ENCODE measurements at places on chromosomes 12 and 14.
A peak's percentile ranks its signal among the peaks of the same experiment; 100 is the strongest.

- DNase-seq: no peak
Observed at GRCh38 chr12:104707194-104707593, 250.4 kb downstream of the CHST11 start.

DNA sequence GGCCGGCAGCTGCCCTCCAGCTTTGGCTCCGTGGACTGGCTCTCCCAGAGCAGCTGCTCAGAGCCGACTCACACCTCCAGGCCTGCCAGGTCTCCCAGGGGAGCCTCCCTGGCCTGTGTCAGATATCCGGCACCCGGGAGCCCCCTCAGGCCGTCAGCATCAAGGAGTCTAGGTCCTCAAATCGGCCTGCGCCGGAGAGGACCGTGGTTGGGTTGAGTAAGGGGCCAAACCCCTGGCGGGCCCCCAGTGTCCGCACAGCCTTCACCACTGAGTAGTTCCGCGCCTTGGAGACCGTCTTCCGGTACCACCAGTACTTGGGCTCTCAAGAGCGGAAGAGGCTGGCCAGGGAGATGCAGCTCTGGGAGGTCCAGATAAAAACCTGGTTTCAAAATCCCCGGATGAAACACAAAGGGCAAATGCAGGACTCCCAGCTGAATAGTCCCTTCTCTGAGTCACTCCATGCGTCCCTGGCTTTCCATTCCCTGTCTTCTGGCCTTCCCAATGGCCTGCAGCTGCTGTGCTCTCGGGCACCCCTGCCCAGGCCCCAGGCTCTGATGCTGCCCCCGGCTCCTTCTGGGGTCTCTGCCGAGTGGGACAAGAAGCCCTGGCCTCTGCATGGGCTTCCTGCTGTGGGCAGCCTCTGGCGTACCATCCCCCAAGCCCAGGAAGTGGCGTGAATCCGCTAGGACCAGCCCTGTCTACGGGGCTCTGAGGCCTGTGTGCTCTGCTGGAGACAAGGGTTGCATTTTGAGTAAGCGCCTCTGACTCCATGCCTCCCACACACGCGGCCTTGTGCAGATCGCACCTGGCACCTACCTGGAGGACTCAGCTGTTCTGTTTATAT, 245.1 kb upstream of the ATXN7L3B start:
- DNase-seq: no peak

DNA sequence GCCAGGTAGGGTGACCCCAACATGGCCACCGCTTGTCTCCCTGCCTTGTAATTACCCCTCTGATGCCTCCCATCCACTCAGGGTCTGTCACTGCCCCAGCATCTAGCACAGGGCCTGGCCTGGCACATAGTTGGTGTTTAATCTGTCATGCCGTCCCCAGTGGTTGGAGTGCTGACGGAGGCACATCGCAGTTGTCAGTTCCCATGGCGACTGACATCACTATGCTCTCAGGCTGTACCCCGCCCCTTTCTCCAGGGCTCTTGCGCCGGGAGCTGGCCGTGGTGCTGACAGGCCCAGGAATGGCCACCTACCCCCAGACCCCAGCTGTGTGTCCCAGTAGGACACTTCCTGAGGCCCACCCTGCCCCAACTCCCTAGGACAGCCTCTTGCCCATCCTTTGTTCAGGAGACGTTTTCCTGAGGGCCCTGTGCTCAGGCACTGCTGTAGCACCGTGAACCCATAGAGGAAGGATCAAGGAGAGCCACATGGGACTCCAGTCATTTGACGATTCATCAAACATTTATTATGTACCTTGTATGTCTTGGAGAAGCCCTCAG, 23.0 kb downstream of the FAM222A start:
- DNase-seq: no peak

DNA sequence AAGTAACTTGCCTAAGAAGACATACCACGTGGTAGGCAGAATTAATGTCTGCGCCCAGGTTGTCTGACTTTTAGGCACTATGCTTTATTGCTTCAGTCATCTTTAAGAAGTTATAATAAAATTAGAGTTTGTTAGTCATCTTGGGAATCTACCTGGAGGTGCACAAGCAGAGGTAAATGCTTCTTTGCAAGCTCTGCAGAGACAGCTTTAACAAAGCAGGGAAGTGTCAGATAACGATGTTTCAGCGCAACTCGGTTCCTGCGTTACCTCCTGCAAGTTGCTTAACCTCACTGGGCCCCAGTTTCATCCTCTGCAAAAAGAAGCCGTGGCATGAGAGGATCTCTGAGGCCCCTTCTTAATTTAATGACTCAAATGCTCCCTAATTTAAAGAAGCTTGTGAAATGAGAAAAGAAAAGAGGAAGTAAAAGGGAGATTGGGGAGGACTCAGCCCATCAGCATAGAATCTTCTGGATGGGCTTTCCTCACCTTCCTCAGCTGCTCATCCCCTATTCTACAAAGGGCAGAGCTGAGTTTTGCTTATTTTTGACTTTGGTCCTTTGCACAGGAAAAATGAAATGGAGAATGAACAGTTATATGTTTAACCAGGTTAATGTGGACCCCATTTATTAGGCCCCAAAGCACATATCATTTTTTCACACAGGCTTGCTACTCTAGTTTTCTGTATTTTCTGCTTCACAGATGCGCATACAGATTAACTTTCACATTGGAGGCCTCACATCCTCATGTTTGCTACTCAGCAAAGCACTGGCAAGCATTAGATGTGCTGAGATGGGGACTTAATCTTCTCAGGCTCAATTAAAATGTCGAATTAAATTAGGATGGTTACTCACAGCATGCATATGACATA, 5.1 kb downstream of the ARHGDIB start:
- DNase-seq: no peak

DNA sequence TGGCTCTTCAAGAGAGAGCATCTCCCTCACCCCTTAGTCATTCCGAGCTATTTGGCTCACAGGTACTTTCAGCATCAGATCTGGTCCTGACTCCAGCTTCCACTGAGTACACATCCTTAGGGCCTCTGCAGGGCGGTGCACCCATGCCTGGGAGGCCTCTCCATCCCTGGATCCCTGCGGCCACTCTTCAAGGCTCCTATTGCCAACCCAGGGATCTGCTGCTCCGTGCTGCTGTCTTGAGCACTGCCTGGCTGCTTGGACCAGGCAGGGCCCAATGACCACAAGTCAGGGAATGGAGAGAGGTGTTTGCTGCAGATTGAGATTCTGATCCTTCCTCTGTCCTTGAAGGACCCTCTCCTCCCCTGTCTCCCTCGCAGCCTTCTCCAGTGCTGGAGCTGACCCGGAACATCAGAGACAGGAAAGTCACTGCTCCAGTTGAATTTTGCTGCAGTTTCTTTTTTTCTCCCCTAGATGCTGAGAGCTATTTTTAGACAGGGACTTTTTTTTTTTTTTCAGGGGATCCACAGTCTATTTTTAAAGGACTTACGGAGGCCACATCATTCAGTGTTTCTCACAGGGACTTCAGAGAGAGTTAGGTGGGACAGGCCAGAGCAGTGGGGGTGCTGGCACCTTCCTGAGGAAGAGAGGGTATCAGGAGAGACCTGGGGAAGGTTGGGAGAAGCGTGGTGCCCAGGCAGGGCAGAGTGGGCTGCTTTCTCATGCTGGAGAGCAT, 50.1 kb upstream of the KCNA1 start:
- no peak for DNase-seq

DNA sequence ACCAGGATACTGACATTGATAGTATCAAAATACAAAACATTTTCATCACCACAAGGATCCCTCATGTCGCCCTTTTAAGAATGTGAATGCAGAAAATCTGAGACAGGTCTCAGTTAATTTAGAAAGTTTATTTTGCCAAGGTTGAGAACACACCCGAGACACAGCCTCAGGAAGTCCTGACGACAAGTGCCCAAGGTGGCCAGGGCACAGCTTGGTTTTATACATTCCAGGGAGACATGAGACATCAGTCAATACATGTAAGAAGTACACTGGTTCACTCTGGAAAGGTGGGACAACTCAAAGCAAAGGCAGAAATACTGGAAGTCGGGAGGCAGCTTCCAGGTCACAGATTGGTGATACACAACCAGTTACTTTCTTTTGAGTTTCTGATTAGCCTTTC, 235.2 kb upstream of the KRR1 start:
- DNase-seq: no peak

DNA sequence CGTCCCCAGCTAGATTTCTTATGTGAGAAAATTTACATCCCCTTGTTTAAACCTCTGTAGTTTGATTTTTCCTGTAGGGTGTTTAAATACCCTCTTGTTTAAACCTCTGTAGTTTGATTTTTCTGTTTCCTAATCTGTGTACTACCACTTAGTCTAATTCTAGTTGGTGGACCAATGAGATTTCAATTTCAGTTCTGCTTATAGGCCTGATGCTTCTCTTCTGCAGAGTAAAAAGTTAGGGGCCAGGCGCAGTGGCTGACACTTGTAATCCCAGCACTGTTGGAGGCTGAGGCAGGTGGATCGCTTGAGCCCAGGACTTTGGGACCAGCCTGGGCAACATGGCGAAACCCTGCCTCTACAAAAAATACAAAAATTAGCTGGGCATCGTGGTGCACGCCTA, 11.5 kb downstream of the UBC start:
- DNase-seq: no peak

- DNase-seq: no peak
Observed at GRCh38 chr14:105244334-105244733, 4.0 kb upstream of the BTBD6 start.

DNA sequence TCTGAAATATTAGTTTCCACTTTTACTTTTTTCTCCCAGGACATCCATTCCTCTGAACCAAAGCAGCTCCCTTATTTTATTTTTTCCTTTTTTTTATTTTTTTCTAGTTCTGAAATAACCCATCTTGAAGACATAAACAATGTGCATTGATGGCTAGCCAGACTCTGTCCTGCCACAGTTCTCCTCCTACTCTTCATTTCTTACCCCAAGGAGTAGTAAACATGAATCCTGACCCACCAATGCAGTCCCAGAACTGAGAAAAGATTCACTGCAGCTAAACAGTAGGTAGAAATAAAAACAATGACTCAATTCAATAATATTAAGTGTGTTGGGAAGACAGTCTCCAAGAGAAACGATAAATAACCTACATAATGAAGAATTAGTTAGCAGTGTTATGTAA, 65.7 kb upstream of the NOVA1 start:
- DNase-seq: no peak

DNA sequence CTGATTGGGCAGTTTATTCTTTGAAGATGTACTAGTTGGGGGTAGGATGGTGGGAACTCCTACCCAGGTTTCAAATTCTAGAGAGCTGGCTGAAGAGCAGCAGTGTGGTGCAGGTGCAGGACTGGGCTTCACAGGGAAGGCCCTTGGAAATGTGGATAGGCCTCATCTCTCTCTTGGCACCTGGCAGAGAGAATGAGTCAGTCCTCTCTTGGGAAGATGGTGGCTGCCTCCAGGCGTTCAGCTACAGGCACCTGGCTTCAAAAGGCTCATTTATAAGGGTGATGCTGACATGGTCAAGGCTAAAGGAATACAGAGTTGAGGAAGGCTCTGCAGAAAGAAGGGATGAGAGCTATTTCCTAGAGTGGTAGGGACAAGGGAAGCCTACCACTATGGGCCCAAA, 179.7 kb upstream of the VASH1 start:
- no peak for DNase-seq

DNA sequence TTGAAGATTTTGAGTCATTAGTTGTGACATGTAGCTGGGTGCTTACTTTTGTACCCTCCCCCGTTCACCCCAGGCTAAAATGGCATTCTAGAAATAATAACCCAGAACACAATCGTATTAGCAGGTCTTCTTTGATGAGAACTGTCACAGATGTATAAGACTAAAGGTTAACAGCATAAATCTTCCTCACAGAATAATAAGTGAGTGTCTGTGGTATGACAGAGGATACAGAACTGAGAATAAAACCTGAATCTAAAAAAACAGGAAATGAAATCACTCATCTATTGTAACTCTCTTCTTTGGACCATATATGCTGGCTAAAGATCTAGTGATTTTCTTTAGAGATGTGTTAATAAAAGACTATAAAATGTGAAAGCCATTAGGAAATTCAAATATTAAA, 746.6 kb downstream of the LRFN5 start:
- no peak for DNase-seq

- no peak for DNase-seq
Observed at GRCh38 chr12:125552295-125552694, 487.1 kb downstream of the AACS start.

- DNase-seq: peak; percentile 73
Observed at GRCh38 chr12:57001448-57001906, 4.9 kb downstream of the ZBTB39 start.

- DNase-seq: no peak
Observed at GRCh38 chr12:61044766-61045165, 1215.4 kb upstream of the USP15 start.

- no peak for DNase-seq
Observed at GRCh38 chr14:60640859-60641741, 8.2 kb downstream of the SIX1 start.

- no peak for DNase-seq
Observed at GRCh38 chr12:122584177-122584863, 57.3 kb downstream of the KNTC1 start.

GRCh38 chr12:53968214-53969127, 4.5 kb upstream of the HOXC11 start:
- no peak for DNase-seq

DNA sequence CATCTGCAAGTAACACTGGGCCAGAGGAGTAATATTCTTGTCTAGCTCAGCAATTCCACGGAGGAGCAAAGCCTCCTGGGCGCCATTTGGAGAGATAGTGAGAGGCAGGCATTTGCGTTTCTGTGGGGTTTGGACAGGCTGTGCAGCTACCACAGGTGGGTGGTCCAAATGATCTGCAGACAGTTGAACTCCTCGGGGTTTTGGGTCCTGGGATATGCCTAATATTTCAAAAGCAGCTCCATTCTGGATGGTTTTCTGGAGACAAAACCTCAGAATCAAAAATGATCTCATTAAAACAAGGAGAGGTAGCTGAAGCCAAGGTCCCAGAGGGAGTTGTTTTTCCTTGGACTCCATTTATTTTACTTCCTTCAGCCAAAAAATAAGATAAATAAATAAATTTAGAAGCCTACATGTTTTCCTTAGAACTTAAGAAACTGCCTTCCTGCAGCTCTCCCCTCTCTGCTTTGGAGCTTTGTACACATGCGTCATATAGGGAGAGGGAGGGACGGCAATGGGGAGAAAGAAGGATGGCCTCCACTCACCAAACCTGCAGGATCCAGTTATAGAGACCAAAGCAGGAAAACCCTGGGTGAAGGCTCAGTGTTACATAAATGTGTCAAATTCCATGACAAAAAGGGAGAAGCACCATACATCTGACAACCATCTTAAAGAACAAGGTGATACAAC, 227.3 kb upstream of the DAAM1 start:
- no peak for DNase-seq

DNA sequence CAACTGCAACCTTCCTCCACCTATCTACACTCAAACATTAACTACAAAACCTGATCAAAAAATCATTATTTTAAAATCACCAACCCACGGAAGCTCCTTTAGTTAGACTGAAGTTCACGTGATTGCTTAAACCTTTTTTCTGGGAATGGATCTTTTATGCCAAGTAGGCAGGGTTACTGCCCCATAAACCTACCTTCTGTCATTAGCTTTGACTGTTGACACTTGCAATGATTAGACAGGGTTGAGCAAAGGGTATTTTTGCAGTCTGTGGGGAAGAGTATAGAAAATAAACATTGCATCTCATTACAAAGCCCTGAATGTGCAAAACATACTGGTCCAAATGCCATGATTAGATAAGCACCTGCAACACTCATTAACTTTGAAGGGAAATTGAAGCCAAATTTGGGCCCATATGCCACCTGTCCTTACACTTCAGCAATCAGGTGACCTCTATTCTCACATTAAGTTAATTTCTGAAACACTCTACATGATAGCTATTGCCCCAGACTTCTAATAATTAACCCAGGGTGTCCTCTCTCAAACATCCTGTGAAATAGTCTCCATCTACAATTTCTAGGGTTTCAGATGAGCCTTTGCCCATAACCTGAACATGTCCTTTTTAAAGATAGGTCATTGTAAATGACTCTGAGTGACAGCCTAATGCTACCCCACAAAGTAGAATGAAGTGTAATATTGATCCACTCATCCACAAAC, 156.0 kb upstream of the PLEKHG7 start:
- no peak for DNase-seq
